ENCODE measurements at places on chromosomes 1 and 21.
A peak's percentile ranks its signal among the peaks of the same experiment; 100 is the strongest.

GRCh38 chr1:63817152-63817667, 43.4 kb downstream of the ROR1 start:
- peak; percentile 63 for DNase-seq

GRCh38 chr21:33036430-33037162, 10.9 kb downstream of the OLIG2 start:
- DNase-seq: no peak

DNA sequence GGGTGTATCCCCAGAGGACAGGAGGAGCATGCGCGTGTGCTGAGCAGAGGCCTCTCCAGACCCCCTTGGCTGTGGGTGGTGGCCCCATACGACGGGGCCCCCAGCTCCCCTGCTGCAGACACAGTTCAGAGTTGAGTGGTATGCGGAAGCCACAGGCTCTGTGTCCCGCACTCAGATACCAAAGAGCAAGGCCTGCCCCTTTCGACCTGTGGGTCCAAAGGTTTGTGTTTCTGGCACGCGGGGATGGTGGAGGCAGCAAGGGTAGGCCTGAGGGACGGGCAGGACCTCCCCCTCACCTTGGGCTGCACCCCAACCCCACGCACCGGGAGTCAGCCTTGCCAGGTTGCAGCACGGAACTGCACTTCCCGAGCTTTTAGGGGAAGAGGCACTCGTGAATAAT, at the start of gene KCNAB2:
Gene KCNAB2 (plus strand): TSS at position 328 of the 400 bp plus-strand sequence. CDS start 5,649 bp downstream, outside the sequence.
- DNase-seq: no peak

- no peak for DNase-seq
These were observed 58.4 kb upstream of the MYOCOS start for GRCh38 chr1:171563675-171564074.

DNA sequence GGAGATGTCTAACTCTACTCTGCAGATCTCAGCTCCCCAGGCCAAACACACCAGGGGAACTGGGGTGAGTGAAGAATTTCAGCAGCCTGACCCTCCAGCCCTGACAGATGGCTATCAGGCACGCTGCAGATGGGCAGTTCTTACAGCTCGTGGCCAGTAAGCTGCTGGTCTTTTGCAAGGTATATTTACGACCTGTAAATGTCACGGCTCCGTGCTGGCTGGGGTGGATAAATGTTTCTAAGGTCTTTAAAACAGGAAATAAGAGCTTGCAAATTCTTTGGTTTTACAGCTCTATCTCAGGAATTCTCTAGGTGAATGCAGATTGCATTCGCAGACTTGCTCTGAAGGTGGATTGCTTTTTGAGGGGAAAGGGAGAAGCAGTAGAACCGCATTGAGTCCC, 10.1 kb downstream of the DOP1B start:
- no peak for DNase-seq

DNA sequence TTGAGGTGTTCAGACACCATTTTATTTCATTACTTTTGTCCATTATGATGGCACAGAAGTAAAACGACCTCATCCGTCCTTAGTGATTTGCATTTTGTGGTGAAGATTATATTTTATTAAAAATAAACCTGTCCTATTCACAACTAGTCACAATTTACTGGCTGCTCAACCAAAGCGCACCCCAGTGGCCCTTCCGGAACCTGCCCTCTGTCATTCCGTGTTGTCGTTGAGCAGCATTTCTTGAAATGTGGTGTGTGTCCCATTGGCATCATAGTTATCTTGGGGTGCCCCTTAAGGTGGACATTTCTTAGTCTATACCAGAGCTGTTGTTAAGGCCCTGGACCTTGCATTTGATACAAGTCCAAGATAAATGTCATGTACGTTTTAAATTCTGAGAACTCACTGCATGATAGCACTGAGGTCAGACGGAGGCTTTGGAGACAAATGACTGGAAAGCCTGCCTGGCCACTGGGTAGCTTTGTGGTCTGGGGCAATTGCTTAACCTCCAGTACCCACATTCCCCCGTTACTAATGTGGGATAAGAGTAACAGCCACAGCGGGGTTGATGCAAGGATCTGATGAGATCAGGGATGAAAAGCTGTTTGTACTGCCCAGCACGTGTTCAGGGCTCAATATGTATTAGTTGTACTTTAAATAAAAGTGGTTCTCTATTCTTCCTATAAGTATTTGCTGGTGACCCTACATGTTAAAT, 36.2 kb downstream of the BACH1 start:
- no peak for DNase-seq

GRCh38 chr1:236425031-236425663, 31.1 kb downstream of the EDARADD start:
- no peak for DNase-seq

- no peak for DNase-seq
These were observed 22.1 kb upstream of the NEXN start for GRCh38 chr1:77866296-77866695.

DNA sequence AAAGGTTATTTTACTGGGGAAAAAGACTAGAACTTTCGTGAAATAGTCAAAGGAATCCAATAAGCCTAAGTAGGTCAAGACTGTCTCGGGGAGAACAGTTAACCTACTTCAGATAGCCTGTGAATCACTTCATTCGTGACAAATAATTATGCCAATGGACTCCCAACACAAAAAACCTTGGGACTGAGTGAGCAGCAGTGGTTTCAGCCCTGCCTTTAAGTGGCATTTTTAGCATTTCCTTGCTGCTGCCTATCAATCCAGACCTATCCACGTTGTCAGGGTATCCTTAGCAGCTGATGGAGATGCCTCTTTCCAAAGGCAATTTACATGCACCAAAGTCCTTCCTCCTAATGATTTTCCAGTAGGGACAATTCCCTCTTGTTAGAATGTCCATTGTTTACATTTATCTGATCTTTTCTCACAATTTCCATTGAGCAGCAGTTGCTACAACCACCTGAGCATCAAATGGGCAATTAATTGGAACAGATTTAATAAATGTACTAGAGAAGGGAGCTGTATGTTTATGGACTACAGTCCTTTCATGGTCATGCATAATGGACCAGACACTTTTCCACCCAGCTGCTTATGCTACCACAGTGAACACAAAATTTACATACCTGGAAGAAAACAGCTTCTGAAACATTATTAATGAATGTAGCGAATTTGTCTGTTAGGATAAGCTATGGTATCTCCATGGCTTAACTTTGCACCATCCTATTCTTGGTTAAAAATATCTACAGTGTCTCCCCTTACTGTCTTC, 75.8 kb downstream of the TM2D1 start:
- no peak for DNase-seq
